ENCODE measurements at places on chromosomes 7 and 10. TPM values are rescaled to one million over a fixed set of nuclear protein-coding genes. Genes with fewer than 3 reads are reported as not detected.

The A1CF gene
- not detected for total RNA-seq

The NEURL1 gene
- total RNA-seq = 1.6 TPM

The LRRC17 gene
- 0.28 TPM for total RNA-seq

The SDK1 gene
- 4.2 TPM for total RNA-seq

The ANKRD30A gene
- not detected for total RNA-seq

The NRCAM gene
- total RNA-seq = 49.5 TPM

The RSPH10B2 gene
- 0.34 TPM for total RNA-seq

The NCOA4 gene
- total RNA-seq = 157 TPM

The GRIFIN gene
- not detected for total RNA-seq

The ZNF503 gene
- total RNA-seq = 11.7 TPM

The CRTAC1 gene
- not detected for total RNA-seq

The PKD1L1 gene
- total RNA-seq = under 0.01 TPM

The HOXA5 gene
- not detected for total RNA-seq

The ELOVL3 gene
- under 0.01 TPM for total RNA-seq

The EGFR gene
- 358 TPM for total RNA-seq

The ABCB1 gene
- total RNA-seq = not detected

The PTCD1 gene
- total RNA-seq = 8.9 TPM

The PNLIP gene
- not detected for total RNA-seq

The MRPS17 gene
- total RNA-seq = 33.7 TPM

The OPN1SW gene
- total RNA-seq = not detected

The PDZD8 gene
- 33.8 TPM for total RNA-seq

The HYAL4 gene
- 0.14 TPM for total RNA-seq

The BMPR1A gene
- total RNA-seq = 35.2 TPM

Measured in nasal cavity respiratory epithelium epithelial cell of viscerocranial mucosa (primary cell).